Nucleus accumbens (tissue), 56 donors: ENCODE measurements at places on chromosomes 7 and 10.

DNA sequence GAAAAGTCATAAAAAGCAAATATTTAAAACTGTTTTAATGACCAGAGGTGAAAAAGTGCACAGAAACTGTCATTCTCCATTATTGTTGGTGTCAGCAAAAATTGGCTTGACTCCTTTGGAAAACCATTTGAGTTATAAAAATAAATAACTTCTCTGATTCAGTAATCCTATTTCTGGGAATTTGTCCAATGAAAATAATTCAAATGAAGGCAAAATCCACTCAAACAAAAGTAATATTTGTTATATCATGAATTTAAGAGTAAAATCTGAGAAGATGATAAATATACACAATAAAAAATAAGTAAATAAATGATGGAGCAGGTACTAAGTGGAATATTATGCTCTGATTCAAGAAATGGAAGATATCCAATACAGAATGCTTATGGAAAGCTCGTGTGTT lies 326.6 kb upstream of the KLF6 start:
- DNase-seq = no peak

- DNase-seq = no peak
Measured at GRCh38 chr10:116038259-116038658, 234.7 kb downstream of the GFRA1 start.

DNA sequence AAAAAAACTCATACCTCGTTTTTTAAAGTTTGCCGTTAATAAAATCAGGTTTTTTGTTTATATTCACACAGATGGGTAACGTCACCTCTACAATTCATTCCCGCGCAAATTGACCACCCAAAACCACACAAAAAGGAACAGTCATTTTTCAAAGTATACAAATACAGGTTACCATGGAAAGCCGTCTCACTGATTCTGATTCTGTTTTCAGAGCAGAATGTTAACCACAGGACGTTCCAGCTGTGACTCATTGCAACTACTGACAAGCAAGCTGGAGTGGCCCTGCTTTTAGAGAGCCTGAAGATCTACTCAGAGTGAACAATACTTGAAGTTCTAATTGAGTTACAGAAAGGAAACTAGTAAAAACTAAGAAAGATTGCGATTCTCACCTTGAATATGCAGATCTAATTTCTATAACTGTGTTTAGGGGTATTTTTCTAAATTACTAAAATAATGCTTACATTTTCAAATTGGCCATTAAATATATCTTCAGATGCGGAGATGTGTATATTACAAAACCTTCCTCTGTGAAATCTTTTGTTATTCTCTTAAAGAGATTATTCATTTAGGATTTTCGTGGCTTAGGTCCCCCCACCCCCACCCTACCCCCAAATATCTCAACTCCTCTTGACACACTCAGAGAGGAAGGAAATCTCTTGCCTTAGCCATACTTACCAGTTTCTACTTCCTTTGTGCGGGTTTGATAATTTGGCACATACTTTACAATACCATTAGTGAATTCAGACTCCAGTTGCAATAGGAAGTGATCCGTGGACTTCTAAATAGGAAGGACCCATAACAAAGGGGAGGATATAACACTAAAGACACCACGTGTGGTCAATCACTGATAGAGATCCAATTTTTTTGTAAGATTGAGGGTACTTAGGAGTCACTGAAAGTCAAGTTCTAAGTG lies 106.0 kb downstream of the CUBN start:
- no peak for DNase-seq

- no peak for DNase-seq
Measured at GRCh38 chr10:109405338-109405737, 518.0 kb downstream of the XPNPEP1 start.

GRCh38 chr7:17021205-17021604 lies 139.4 kb upstream of the AGR3 start:
- no peak for DNase-seq

GRCh38 chr7:69682518-69682917 lies 84.2 kb downstream of the AUTS2 start:
- no peak for DNase-seq

DNA sequence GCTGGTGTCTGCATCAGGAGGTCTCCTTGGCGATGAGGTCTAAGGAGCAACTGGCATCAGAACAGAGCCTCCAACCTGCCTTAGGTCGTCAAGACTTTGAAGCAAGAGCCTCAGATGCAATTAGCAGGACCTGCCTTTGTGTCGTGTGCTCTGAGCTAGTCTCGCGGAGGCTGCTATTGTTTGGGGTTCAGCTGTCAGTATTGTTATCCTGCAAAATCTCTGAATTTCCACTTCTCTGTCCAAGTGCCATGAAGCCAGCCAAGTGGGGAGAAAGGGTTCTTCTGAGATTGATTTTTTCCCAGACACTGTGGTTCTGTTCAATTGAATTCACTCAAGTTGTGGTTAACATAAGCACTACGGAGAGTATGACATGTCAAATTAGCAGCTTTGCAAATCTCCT lies 78.7 kb downstream of the ADARB2 start:
- no peak for DNase-seq

DNA sequence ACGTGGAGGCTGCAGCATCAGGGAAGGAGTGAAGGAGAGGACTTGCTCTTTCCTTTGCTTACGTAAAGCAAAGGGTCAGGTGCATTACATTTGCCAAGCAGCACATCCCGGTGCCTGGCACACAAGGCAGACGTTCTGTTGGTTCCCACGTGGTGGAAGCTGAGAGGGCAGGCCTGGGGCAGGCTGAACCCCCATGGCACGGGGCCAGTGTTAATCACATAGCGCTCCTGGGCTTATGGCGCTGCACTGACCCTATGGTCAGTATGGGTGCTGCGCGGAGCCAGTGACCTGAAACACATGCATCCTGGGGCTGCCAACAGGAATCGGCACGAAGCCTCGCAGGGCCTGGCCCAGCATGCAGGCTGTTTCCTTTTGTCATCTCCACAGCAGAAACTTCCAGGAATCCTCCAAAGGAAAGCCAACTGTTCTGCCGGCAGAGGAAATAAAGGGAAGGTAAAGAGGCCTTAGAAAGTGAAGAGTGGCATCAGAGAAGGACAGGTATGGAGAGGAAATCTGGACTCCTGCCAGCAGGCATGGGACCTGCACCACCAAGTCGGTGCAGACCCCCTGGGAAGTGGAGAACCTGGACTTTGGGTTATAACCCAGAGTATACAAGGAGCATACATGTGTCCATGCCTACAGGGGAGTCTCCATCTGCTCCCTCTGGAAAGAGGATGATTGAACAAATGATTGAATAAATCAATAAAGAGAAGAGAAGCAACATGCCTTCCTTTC lies 560.2 kb downstream of the TCERG1L start:
- DNase-seq = no peak

DNA sequence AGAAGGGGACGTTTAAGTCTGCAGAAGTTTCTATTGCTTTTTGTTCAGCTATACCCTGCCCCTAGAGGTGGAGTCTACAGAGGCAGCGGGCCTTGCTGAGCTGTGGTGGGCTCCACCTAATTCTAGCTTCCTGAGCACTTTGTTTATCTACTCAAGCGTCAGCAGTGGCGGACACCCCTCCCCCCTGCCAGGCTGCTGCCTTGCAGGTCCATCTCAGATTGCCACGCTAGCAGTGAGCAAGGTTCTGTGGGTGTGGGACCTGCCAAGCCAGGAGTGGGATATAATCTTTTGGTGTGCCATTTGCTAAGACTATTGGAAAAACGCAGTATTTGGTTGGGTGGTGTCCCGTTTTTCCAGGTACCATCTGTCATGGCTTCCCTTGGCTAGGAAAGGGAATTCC lies 147.3 kb upstream of the PRPS1L1 start:
- DNase-seq = no peak

DNA sequence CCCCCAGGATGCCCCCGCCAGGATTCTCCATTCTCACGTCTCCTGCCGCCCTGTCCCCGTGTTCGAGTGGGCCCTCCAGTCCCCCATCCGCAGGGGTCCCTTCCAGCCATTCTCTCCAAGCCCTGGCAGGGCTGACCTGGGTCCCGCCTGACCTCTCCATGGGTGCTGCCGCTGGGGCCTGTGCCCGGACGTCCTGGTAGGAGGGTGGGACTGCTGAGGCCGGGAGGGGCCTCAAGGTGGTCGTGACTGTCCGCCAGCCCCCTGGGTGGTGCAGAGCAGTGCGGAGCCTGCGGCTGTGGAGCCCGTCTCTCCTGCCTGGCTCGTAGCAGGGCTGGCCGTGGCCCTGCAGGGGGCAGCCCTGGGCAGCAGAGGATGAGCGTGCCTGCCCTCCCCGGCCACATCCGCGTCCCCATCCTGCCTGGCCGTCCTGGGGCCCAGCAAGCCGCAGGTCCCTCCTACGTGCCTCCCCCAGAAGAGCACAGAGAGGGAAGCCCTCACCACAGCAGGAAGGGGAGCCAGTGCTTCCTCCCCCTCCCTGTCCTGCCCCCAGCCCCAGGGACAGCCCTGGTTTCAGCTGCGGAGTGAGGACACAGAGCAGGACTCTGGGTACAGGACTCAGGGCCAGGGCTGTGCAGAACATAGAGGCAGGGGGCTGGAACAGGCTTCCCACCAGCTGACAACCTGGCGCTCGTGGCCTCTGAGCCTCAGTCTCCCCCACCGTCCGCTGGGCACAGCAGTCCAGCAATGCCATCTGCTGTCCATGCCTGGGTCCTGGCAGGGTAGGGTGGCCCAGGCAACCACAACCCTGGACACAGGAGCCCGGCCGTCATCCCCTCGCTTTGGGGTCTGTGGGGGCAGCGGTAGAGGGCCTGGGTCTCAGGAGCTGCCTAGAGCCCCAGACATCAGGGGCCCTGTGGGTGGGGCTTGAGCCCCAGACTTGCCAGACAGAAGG lies 1.5 kb upstream of the GRIFIN start:
- no peak for DNase-seq

DNA sequence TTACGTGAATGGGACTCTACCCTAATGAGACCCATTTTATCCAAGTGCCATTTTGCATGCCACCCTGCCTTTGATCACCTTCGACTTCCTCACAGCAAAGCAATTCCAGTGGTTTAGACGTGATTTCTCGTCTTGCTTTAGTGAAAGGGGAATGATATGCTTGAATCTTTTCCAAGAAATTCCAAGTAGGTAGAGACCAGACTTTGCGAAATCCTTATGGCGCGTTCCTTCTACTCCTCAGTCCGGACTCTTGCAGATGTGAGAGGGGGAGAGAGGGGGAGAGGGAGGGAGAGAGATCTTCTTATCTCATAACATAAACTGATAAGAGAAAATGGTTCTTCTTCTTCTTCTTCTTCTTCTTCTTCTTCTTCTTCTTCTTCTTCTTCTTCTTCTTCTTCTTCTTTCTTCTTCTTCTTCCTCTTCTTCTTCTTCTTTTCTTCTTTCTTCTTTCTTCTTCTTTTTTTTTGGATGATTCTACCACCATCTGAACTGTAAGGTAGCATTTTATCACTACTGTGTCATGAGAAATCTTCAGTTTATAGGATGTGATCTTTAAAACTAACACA lies 883 bp downstream of the SPAG6 start:
- no peak for DNase-seq

DNA sequence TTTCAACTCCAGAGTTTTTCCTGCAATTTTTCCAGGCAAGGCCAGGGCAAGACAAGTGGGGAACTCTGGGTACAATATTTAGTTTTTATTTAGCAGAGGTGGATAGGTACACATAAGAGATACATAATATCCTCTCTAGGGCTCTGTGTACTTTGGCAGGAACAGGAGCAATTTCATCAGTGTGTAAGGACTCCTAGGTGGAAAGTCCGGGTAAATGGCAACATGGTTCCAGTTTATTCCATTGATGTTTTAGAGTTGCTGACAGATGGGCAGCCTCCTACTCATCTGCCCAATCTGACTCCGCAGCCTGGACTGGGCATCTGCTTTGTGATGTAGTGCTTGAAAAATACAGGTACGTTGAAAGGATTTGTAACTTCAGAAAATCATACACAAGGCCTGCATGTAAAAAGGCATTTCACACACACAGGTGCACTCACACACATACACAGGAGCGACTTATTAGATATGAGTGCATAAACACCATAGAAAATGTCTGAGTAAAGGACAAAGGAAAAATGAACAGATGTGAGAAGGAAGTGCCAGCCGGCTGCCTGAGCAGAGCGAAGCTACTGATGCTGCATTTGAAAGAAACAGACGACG lies 5.7 kb downstream of the PON1 start:
- DNase-seq = no peak

GRCh38 chr7:66150471-66150870 lies 35.8 kb downstream of the CRCP start:
- DNase-seq = no peak

GRCh38 chr7:48130658-48131108 lies 40.6 kb upstream of the ABCA13 start:
- DNase-seq = no peak

GRCh38 chr7:16649196-16649595 lies 3.2 kb downstream of the BZW2 start:
- no peak for DNase-seq

DNA sequence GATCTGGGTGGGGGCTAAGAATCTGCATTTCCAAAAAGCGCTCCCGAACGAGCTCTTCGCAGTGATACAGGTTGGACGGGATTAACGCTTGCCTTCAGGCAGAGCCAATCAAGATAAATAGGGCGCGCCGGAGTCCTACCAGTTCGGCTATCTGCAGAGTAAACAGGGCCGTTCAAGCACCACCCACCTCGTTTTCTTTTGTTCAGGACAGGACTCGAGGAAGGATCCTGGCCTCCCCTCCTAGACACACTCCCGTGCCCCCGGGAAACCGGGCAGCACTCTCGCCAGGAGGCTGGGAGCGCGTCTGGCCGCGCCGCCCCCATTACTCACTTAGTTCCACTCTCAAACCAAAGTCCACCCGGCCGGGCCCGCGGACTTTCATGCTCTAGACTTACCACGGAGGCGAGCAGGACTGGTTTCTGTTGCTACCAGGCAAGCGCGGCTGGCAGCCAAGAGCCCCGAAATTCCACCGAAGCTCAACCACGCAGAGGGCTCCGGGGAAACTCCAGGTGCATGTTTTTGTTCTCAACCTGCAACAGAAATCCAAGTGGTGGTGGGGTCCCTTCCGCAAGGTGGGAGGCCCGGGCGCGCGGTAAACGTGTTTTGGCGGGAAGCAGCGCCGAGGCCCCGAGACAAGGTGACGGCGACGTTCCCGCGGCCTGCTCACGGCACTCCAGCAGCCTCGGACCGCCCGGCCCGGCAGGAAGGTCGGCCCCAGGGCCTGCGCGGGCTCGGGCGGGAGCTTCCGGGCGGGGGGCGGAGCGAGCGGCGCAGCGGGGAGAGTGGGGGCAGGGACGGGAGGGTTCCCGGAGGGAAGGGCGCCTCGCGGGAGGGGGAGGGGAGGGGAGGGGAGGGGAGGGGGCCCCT lies 12.7 kb downstream of the HNRNPF start:
- DNase-seq = peak; percentile 75
